Muscle of leg (tissue), 16 donors: ENCODE measurements at places on chromosomes 2 and 18. TPM values are rescaled to one million over a fixed set of nuclear protein-coding genes. Genes with fewer than 3 reads are reported as not detected.

Gene DAPL1
- polyA plus RNA-seq = not detected

Gene FOXI3
- polyA plus RNA-seq = not detected

Gene UGT1A5
- polyA plus RNA-seq = not detected

Gene NOSTRIN
- polyA plus RNA-seq = 11.8 TPM

Gene HS6ST1
- polyA plus RNA-seq = 24.9 TPM

Gene NEDD4L
- 33.9 TPM for polyA plus RNA-seq

Gene HTRA2
- polyA plus RNA-seq = 30.2 TPM

Gene CFAP65
- polyA plus RNA-seq = not detected

DNA sequence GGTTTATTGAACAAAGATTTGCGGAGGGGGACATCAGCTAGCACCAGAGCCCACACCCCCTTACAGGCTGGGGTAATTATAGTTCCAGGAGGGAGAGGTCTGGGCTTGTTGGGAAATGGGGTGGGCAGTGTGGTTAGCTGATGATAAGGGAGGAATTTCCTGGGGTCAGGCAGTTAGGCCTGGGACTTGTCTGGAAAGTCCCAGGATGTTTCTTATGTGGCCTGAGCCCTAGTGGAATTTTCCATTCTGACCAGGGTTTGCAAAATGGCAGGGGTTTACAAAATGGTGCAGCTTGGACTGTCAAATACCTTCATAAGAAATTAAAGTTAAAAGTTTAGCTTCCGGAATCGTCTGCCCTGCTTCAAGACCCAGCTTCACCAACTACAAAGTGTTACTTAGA, 199.1 kb downstream of the FBXO15 start:
- no peak for DNase-seq

DNA sequence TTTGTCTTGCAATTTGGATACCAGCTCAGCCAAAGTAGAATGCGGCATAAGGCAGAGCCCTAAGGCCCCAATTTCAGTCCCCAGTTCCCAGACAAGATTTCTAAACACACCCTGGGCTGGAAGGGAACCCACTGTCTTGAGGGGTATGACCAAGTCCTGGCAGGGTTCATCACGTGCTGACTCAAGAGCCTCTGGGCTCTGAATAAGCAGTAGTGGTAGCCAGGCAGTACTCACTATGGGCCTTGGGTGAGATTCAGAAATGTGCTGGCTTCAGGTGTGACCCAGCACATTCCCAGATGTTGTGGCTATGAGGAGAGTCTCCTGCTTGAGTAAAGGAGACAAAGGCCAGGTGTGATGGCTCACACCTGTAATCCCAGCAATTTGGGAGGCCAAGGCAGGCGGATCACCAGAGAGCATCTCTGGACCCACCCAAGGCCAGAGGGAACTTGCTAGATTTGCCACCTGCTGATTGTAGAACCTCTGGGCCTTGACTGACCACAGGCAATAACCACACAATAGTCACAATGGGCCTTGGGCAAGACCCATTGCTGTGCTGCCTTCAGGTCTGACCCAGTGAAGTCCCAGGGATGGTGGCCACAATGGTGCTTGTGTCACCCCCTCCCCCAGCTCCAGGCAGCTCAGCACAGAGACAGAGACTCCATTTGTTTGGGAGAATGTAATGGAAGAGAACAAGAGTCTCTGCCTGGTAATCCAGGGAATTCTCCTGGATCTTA, 74.9 kb downstream of the ATL2 start:
- no peak for DNase-seq

DNA sequence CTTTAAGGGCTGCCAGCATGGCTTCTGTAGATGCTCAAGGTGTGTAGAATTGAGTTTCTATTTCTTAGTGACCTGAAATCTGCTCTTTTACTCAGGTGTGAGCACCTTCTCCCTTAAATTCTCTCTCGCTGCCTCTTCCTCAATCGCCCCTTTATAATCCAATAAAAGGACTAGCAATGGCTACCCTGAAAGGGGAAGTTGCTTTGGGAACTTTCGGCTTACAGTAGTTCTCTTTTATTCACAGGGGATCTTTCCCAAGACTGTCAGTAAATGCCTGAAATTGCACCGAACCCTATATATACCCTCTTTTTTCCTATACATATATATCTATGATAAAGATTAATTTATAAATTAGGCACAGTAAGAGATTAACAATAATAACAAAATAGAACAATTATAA, 121.8 kb downstream of the ACTR3 start:
- DNase-seq = no peak

DNA sequence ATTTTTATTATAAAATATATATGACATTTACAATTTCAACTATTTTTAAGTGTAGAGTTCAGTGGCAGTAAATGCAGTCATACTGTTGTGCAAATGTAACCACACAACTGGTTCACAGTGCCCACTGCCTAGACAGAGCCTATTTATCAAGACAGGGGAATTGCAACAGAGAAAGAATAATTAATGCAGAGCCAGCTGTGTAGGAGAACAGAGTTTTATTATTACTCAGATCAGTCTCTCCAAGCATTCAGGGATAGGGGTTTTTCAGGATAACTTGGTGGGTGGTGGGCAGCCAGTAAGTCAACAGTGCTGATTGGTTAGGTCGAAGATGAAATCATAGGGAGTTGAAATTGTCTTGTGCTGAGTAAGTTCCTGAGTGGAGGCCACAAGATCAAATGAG, 200.3 kb downstream of the NYAP2 start:
- DNase-seq = no peak

DNA sequence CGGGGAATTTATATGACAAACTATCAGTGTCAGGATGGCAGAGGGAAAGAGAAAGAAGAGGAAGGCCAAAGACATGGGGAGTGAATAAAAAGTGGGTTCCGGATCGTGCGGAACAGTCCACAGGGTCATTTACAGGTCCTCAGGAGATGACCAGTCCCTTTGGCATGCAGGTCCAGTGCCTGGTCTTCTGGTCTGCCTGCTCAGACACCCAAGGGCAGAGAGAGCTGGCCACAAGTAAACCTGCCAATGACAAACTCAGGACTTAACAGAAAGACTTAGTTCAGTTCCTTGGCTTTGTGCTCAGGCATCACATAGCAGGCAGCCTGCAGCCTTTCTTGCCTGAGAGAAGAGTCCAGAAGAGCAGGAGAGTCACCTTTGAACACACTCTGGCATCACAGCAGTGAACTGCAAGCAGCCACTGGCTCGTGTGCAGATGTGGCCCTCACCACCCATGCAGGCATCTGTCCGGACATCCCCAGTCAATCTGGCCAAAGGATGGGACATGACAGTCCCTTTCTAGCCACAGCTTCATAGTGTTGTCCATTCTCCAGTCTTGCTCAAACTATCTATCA, 14.0 kb downstream of the TMEM127 start:
- DNase-seq = peak; percentile 43

DNA sequence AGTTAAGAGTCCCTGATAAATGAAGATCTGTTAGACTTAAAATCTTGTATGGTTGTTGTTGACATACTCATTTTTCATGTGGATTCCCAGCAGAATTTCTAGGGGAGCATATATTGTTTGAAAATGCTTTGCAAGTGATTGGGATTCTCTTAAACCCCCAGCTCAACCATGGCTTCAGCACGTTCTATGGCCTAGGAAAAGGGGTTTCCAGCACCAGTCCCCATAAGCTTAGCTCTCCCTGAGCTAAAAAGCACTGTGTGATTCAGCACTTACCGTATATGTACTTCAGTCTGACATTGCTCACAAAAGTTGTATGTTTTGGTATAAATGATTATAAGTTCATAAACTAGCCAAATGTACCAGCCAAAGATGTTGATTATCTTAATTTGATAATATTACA, 80.1 kb upstream of the EPB41L5 start:
- DNase-seq = no peak

- DNase-seq = peak; percentile 98
Measured at GRCh38 chr2:69309351-69310110, 77.5 kb downstream of the GFPT1 start.

DNA sequence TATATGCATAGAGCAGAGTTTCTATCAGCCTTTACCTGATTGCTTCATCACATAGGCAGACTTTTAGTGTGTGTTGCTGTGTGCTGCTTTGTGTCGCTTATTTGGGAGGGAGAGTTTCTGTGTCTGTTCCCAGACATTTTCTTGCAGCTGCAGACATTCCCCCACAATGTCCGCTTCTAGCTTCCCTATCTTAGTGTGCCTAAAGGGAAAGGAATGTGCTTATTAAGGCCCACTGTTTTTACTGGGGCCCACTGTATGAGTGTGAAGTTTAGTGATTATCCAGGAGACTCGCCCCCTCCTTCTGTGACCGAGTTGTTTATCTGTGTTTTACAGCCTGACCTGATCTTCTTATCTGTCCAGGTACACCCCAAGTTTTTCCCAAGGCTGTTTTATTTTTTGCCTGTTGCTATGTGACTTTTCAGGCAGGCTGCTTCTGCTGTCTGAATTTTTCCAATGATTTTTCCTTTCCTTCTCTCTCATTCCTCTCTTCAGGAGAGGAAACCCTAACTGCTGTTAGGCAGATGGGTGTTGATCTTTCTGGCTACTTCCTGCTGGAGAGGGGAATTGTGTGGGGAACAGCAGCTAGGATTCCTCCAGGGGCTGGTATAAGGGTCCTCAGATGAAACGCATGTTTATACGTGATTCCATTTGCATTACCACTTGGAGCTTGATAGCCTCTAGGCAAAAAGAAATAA, 47.6 kb downstream of the STK17B start:
- peak; percentile 4 for DNase-seq

GRCh38 chr2:228731517-228731916, 539.6 kb downstream of the PID1 start:
- DNase-seq = peak; percentile 84

- DNase-seq = no peak
Measured at GRCh38 chr2:117118994-117119393, 695.5 kb upstream of the DDX18 start.

- peak; percentile 93 for DNase-seq
Measured at GRCh38 chr2:15939854-15940660, at the start of gene MYCN. TSS of gene MYCN (plus strand) at chr2:15940550. CDS start at chr2:15942065, 1,515 bp downstream.

GRCh38 chr2:2016651-2017311, 272.5 kb upstream of the PXDN start:
- DNase-seq = no peak

GRCh38 chr18:61908661-61909060, 15.9 kb upstream of the RNF152 start:
- DNase-seq = no peak

GRCh38 chr18:55351241-55351691, 236.7 kb downstream of the TCF4 start:
- no peak for DNase-seq

DNA sequence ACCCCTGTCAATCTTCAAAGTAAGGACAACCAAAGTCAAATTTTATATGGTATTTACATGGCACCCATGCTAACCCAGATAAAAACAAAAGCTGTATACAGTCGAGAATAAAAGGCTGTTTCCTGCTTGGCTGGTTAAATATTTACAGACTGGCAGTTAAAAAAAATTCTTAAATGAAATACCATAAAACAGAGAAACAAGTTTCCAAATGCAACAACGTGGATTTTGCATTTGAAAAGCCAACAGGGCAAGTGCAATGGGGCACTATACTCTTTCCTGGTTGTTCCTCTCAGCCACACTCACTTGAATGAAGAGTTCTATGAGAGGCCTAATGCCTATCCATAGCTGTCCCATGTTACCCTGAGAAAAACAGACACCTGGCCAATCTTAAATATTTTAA, 6.1 kb upstream of the NR4A2 start:
- DNase-seq = no peak

DNA sequence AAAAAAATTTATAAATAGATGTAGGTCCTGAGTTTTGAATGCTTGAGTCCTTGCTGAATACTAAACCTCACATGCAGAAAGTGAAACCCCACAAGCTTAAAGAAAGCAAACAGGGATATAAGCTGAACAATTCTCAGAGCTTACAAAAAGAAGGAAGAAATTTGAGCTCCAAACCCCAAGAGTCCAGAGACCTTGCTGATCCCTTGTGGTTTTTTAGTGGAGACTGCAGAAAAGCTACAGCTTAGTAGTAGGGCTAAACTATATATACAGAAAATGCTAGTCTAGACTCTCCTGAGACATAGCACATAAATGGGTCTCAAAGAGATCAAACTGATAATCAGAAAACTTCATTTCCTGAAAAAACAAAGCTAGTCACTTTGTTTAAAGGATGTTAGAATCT, 1548.1 kb upstream of the ZEB2 start:
- no peak for DNase-seq

DNA sequence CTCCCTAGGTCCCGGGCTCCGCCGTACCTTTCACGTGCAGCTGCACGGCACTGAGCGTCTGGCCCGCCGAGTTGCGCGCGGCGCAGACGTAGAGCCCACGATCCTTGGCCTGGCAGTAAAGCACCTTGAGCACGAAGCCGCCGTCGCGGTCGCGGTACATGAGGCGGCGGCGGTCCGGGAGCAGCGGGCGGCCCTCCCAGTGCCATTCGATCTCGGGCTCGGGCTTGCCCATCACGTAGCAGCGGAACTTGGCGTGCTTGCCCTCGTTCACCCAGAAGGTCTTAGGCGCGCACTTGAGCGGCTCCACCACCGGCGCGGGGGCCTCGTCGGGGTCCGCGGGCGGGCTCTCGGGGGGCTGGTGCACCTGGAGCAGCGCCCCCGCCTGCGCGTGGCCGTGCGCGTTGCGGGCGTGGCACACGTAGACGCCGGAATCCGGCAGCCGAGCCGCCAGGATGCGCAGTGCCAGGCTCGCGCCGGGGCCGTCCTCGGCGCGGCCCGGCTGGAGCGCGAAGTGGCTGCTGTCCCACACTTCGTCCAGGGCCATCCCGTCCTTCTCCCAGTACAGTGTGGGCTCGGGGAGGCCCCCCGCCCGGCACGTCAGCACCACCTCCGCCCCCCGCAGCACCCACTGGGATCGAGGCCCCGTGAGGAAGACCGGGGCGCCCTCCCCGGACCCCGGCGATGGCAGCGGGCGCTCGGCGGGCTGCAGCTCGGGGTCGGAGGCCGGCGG, 980 bp downstream of the OBSL1 start:
- DNase-seq = peak; percentile 50

DNA sequence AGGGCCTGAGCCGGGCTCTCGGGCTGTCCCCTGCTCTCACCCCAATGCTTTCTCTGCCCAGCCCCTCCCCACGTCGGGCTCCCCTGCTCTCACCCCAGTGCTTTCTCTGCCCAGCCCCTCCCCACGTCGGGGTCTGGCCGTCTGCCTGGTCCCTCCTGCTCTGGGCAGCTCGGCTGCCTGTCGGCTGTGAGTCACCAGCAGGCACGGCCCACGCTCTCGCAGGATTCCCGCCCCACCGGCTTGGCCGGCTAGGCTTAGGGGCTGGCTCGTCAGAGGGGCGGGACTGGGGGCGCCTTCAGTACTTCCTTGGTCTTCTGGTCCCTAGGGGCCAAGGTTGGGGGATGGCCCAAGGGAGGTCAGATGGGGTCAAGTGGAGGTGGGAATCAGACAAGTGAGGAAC, 3.3 kb downstream of the BOK start:
- DNase-seq = peak; percentile 70

DNA sequence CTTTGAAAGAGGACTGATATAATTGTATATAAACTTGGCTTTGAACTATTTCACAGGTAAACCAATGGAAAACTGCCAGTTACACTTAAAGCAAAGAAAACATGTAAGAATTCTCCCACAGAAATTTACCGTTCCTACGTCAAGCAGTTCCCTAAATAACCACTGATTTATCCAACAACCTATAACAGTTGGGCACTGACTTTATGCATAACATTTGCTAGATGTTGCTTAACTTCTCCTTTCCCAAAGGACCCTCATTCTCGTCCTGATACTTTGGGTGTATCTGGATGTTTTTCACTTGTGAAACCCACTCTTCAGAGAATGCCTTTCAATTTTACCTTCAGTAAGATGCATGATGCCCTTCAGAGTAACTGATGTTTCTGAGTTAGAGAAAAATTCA, 43.8 kb downstream of the STAT1 start:
- no peak for DNase-seq

- DNase-seq = no peak
Measured at GRCh38 chr2:71670430-71670795, 217.1 kb downstream of the DYSF start.
